ENCODE measurements at places on chromosomes 7 and 10. TPM values are rescaled to one million over a fixed set of nuclear protein-coding genes. Genes with fewer than 3 reads are reported as not detected.

Gene GCK
- polyA plus RNA-seq = 3.2 TPM

Gene PIK3CG
- 2.2 TPM for polyA plus RNA-seq

Gene TACR2
- polyA plus RNA-seq = 0.36 TPM

Gene PTPRZ1
- 3.1 TPM for polyA plus RNA-seq

Measured in left renal cortex interstitium (tissue), 4 donors.